Neural progenitor cell (in vitro differentiated cells): ENCODE measurements at places on chromosomes 3 and 15. TPM values are rescaled to one million over a fixed set of nuclear protein-coding genes. Genes with fewer than 3 reads are reported as not detected.
A peak's percentile ranks its signal among the peaks of the same experiment; 100 is the strongest.

- no peak for DNase-seq
Measured at GRCh38 chr3:152213203-152213602, 55.5 kb upstream of the MBNL1 start.

GRCh38 chr15:39409876-39410530, 170.9 kb upstream of the THBS1 start:
- no peak for DNase-seq

The C3orf20 gene
- total RNA-seq = not detected in 2 replicates

The GRK7 gene
- total RNA-seq = 0.03 TPM in 1 of 2 replicates, not detected in the other

- no peak for DNase-seq
Measured at GRCh38 chr3:129417326-129417725, 11.1 kb downstream of the EFCAB12 start.

The RNF168 gene
- total RNA-seq = 23.8 and 25.1 TPM in 2 replicates

DNA sequence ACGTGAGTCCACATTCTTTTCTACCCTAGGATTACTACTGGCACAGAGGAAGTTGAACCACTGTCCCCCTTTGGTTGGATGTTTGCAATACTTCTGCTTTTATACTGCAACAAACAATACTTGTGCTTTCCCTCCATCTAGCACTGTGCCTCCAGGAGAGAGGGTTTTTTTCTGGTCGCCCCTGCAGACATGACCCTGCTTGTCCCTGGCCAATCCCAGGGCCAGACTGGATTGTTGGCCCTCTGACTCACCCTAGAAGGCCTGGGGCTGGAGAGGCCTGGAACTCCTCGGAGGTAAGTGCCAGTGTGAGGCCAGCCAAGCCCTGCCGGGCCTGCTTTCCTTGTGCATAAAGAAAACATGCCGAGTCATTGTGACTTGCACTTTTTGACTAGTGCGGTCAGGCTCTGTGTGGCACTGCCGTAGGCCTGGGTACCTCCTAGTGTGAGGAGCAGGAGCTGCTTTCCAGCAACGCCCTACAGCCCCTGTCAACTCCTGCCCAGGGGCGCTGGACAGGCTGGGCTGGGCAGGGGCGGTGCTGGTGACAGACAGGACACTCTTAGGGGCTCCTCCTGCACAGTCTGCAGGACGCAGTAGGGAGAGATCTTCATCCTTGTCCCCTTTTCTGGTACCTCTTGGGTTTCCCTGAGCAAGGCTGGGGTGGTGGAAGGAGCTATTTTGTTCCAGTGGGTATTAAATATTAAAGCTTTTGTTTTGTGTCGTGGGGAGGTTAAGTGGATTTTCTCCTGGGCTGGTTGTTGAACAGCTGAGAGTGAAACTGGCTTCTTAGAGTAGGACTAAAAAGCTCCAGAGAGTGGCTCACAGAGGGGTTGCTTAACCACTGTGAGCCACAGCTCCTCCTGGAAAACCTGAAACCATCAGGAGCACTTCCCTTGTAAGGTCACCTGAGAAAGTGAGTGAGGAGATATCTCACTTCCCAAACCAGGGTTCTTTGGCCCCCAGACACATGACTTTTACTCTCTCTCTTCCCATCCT, 14.4 kb upstream of the TKT start:
- DNase-seq = peak; percentile 88

- no peak for DNase-seq
Measured at GRCh38 chr15:80822256-80822655, 43.1 kb downstream of the CEMIP start.

DNA sequence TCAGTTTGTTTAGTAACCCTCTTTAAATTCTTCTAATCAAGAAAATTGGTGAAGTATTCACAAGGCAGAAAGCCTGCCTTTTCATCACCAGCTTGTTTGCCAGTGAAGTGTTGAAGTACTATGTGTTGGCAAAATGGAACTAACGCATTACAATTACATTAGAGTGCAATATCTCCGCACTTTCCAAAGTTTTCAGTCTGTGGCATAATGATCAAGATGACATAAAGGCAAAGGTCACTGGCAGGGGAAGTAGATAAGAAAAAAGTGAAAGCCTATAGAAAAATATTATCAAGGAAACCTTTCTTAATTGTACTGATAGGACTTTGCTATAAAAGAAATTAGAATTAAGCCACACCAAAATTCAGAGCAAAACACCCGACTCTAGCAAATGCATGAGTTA, 25.0 kb upstream of the TM4SF1 start:
- no peak for DNase-seq

The A4GNT gene
- total RNA-seq = not detected in 2 replicates

The TCAIM gene
- 22.0 and 31.8 TPM in 2 replicates for total RNA-seq

DNA sequence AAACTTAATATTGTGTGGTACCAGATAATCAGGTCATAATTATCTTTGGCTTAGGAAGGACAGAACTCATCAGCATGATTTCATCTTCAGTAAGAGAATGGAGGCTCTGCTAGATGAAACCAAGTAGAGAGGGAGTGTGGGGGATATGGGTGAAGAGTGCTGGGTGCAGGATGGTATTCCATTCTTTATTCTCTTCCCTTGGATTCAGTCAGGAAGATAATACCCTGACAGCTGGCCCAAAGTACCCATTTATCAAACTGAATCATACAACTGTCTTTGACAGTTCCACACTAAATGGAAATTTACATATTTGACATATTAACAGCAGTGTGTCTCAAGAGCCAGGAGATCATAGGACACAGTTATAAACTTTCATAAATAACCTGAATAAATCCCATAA, 44.7 kb downstream of the GOLIM4 start:
- DNase-seq = no peak

DNA sequence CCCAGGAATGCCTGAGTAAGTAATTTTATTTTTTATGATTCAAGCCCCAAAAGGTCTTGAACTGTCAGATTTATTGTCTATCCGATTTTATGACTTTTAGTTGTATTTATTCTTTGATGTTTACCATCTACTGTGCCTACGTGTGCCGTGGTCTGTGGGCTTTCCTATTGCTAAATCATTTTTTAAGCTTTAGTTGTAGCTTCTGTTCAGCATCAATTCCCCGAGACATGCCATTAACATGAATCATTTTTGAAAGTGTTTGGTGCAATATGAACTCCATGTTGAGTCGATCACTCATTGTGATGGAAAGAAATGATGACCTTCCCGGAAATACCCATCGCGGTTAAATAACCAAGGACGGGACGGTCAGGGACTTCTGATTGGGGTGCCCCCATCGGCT, 268.7 kb upstream of the THRB start:
- DNase-seq = no peak

DNA sequence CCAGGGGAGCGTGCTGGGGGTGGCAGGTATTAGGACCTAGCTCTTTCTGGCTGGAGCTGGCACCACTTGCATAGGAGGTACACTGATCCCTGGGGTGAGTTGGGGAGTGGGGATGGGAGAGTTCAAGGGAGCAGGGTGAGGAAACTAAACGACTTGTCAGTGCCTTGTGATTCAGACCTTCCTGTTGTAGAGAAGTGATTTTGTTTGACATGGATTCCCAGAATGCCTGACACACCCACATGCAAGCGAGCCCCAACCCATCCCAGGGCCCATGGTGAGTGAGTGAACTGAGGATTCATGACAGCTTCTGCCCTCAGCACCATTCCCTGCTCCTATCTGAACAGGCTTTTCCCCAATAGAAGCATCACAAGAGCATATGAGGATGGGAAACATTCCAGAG, 15.6 kb upstream of the UBE2Q2 start:
- DNase-seq = no peak

DNA sequence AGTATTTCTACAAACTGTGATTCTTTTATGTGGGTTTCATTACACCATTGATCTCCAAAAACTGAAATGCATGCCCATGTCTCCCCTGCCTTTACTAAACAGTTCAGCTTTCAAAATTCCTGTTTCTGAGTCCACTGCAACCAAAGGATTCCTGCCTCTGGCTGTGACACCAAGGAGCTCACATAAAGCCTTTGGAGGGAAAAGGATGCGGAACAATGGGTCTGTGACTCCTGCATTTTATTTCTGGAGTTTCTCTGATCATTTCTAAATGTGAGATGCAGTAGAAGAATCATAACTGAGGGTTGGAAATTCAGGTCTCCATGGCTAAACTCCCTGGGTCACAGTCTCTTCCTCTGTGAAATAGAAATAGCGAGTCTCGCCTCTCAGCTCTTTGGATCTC, 149.5 kb downstream of the MEX3B start:
- DNase-seq = no peak

The SEMA5B gene
- 10.1 and 25.6 TPM in 2 replicates for total RNA-seq
